ENCODE measurements at places on chromosomes 12 and 14.

- DNase-seq = no peak
Observed at GRCh38 chr14:30277268-30277667, 281.7 kb upstream of the G2E3 start.

DNA sequence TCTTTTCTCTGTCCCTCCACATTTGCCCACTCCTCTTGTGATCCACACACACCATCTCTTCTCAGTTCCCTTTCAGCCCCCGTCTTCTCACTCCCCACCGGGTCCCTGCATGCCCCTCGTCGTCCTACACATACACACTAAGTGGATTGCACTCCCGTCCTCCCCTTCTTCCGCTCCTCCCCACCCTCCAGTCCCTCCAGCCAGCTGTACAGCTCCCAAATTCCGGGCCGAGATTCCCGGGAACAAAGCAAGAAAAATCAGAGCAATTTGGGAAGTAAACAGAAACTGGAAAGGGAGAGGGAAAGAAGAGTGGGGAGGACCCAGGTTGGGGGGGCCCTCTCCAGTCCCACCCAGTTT is 282 bp upstream of the IGFBP6 start:
- no peak for DNase-seq

DNA sequence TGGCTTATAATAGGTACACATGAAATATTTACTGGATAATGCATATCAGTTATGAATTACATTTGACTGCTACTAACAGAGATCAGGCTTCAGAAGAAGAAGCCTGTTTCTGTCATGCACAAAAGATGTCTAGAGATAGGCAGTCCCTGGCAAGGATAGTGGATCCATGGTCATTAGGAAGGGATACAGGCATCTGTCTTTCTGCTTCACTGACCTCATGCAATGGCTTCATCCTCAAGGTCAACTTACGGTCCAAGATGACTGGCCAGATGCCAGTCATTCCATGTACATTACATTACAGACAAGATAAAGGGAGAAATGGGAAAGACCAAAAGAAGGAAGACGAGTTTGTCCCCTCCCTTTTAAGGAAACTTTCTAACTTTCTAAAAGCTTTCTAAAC is 94.0 kb downstream of the NUAK1 start:
- no peak for DNase-seq

DNA sequence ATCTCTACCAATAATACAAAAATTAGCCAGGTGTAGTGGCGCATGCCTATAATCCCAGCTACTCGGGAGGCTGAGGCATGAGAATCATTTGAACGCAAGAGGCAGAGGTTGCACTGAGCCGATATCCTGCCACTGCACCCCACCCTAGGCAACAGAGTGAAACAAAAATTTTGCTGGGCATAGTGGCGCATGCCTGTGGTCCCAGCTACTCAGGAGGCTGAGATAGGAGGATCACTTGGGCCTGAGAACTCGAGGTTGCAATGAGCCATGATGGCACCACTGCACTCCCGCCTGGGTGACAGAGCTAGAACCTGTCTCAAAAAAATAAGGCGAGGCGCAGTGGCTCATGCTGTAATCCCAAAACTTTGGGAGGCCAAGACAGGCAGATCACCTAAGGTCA is 9.5 kb downstream of the ATXN2 start:
- no peak for DNase-seq

DNA sequence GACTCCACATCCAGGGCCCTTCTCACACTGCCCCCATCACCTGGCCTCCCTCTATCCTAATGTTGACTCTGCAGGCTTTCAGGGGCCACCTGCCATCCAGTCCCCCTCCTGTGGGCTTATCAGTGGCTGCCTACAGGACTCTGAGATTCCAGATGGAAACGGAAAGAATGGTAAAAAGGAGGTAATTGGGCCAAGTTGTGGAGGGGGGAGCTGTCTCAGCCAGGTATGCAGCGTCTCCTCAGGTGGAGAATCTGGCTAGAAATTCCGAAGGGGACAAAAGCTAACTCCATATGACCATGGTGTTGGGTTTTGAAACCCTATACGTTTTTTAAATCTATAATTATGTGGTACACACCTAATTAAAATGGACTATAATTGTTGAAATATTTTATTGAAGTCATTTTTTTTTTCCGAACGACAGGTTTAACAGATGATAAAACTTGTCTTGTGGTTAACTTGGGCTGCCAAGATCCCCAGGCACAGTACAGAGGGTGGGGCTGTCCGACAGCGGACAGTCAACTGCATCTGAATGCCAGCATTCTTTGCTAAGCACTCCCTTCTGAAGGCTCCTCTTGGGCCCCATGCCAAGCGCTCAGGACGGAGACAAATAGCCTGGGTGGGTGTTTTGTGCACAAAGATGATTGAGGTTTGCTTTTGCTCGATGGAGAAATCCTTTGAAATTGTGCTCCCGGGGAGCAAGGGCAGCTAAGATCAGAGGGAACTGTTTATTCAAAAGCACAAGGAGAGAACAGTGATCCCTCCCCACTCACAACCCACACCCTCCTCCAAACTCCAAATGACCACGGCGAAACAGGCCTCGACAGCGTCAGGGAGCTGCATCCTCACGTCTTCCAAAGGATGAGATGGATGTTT is 365.6 kb downstream of the BCL11B start:
- no peak for DNase-seq

DNA sequence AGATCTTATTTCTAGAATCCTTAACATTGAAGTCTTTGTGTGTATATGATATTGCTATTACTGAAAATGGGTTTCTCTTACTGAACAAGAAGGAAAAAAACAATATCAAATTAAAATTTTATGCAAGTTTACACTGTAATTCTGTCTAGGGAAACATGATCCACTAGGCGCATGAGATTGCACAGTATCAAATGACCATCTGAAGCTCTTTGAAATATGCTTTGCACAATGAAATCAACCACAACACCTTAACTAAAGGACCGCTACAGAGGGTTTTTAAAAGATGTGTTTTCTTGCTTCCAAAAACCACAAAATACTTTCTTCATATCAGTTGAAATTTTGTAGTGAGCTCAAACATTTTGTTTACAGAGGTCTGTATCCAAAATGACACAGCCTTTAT is 15.1 kb upstream of the KERA start:
- no peak for DNase-seq

DNA sequence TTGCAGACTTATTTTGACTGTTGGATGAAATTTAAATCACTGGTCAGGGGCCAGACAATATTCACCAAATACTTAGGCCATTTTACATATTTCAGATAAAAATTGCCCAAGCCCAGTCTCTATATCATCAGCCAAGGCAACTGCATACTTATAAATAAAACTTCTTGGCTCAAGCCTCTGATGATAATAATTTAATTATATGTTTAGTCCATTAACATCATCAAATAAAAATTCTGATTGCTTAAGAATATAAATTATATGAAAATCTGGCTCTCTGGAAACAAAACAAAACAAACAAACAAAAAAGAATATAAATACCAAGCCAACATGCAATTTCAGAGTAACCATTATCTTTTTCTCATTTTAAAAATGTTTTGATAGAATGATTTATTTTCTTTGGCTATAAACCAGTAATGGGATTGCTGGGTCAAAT is 165.2 kb downstream of the BTG1 start:
- DNase-seq = no peak

DNA sequence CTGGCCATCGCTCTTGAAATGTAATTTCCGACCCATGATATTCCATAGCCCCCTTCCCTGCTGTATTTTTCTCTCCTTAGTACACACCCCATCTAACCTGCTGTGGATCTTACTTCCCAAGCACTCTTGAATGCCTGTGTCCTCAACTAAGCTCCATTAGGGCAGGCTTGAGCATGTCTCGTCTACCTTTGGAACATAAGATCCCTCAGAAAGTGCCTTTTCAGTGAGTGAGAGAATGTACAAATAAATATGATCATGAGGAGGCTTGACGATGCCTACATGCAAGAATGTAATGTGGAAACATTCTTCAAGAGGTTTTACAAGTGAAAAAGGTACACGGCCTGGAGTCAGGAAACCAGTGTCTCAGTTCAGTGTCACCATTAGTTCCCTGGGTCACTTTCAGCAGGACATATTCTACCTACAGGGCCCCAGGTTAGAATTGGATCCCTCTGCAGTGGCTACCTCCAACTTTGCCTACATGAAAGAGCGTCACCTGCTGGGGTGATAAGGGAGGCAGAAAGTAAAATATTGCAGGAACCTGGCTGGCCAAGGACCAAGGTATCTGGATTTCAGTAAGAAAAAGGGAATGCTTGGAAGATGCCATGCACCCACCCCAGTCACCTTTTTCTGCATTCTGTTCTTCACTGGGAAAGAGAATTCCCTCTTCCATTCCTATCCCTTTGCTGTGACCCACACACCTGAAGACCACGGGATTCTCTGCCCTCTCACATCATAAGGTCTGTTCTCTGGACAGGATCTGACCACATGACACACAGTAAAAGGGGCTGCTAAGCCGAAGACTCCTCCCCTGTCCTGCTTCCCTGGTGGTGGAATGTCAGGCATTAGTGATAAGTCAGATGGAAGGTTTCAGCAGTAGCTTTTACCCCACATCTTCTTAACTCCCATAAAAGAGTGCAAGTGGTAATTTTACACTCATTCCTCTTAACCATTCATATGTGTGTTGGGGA is 24.6 kb upstream of the SERPINA1 start:
- no peak for DNase-seq

- DNase-seq = no peak
Observed at GRCh38 chr12:112466835-112467234, 48.1 kb downstream of the PTPN11 start.

Measured in CD4-positive, alpha-beta T cell treated with Interleukin-15 for 1 hour (primary cell).